ENCODE measurements at places on chromosomes 12 and 14. TPM values are rescaled to one million over a fixed set of nuclear protein-coding genes. Genes with fewer than 3 reads are reported as not detected.

The DLGAP5 gene
- 8.4 TPM for polyA plus RNA-seq

The TOMM20L gene
- 0.55 TPM for polyA plus RNA-seq

The SGPP1 gene
- polyA plus RNA-seq, result 11.4 TPM

The AQP2 gene
- not detected for polyA plus RNA-seq

The RPL10L gene
- polyA plus RNA-seq, result not detected

The MYH7 gene
- 991 TPM for polyA plus RNA-seq

The OTUB2 gene
- 1.9 TPM for polyA plus RNA-seq
